ENCODE measurements at places on chromosomes 12 and 14.

- no peak for DNase-seq
Observed at GRCh38 chr12:113439301-113439597, 17.1 kb downstream of the SDSL start.

GRCh38 chr14:52825085-52825484 is 33.7 kb upstream of the GNPNAT1 start:
- DNase-seq, result no peak

DNA sequence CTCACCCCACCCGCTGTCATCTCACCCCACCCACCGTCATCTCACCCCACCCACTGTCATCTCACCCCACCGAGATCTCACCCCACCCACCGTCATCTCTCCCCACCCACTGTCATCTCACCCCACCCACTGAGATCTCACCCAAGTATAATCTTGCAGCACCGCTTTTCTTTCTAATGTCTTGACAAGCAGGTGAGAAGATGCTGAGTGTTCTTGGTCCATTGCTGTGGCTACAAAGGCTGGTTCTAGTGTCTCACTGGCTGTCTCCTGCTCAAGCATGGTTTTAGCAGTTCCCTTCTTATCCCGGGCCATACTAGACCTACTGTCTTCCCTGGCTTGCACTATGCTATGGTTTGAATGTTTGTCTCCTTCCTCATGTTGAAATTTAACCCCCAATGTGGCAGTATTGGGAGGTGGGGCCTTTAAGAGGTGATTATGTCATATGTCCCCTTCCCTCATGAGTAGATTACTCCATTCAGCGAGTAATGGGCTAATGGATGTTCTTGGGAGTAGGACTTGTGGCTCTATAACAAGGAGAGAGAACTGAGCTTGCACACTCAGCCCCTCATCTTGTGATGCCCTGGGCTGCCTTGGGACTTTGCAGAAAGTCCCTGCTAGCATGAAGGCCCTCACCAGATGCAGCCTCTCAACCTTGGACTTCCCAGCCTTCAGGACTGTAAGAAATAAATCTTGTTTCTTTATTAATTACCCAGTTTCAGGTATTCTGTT is 47.7 kb upstream of the PPP2R5C start:
- DNase-seq, result no peak

DNA sequence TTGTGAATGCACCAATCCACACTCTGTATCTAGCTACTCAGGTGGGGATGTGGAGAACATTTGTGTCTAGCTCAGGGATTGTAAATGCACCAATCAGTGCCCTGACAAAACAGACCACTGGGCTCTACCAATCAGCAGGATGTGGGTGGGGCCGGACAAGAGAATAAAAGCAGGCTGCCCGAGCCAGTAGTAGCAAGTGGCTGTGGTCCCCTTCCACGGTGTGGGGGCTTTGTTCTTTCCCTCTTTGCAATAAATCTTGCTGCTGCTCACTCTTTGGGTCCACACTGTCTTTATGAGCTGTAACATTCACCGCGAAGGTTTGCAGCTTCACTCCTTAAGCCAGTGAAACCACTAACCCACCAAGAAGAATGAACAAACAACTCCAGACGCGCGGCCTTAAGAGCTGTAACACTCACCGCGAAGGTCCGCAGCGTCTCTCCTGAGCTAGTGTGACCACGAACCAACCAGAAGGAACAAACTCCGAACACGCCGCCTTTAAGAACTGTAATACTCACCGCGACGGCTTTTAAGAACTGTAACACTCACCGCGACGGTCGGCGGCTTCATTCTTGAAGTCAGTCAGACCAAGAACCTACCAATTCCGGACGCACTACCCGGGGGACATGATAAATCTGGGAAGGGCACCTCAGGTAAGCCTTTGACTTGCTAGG is 4.6 kb upstream of the LDHB start:
- no peak for DNase-seq

GRCh38 chr12:89306827-89307473 is 45.4 kb downstream of the DUSP6 start:
- DNase-seq, result no peak

- peak; percentile 11 for DNase-seq
Observed at GRCh38 chr12:69688021-69688420, 11.1 kb downstream of the BEST3 start.

- DNase-seq, result no peak
Observed at GRCh38 chr14:72688990-72689671, 204.8 kb downstream of the DPF3 start.

DNA sequence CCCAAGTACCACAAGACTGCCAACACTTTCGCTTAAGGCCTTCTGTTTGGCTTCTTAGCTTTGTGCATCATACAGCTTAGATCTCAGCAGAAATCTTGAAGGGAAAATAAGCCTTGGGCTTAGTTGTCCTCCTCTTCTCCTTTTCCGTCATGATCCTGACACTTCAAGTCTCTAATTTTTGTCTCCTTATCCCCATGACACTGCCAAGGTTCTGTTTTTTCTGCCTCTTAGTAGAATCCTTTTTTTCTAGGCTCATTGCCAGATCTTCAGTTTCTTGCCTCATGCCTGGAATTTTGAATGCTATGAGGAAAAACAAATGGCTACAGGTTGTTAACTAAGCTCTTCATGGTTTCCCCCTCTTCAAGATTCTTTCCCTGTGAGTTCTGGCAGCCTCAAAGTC is 450.4 kb downstream of the LRFN5 start:
- DNase-seq, result no peak

DNA sequence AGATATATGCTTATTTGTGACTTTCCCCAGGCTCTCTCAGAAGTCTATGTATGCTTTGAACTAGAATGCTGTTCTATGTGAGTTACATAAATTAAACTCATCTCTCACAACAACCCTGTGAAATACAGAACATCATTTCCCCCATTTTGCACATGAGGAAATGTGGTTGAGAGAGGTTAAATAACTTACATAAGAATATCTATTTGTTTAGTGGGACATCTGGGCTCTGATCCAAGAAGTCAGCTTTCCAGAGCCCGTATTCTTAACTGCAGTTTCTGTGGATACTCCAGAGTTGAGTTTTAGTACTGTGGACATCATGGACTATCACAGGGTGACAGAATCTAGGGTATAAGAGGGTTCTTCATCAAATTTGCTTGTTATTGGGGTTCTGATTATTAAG is 242.5 kb upstream of the ARHGAP5 start:
- DNase-seq, result peak; percentile 16

DNA sequence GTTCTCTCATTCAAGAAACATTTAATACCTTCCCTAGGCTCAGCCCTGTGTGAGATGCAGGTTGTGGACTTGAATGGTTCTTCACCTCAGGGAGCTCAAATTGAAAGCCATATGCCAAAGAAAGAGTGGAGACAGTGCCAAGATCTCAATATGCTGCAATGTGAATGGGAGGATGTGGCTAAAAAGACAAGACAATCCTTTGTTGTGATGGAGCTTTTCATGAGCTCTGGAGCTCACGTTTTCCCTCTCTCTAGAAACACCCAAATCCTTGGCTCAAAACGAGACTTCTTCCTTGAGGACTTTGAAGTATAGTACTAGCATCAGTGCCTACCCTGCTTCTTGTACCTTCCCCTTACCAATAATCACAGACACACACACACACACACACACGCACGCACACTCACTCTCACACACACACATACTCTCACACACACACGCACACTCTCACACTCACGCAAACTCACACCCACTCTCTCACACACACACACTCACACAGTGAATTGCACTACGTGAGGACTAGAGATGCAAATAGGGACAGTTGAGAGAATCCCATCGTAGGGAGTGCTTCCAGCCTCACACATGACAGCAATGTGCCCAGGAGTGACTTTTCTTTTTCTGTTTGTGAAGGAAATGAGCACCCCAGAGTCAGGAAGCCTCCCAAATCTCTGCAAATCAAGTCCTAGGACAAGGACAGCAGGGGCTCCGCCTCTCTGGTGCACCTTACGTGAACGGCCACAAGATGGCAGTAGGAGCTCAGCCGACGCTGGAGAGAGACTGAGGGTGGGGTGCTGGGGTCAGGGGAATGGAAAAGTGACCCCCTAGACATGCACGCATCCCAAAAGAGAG is 231.4 kb downstream of the PCNX1 start:
- DNase-seq, result peak; percentile 70

DNA sequence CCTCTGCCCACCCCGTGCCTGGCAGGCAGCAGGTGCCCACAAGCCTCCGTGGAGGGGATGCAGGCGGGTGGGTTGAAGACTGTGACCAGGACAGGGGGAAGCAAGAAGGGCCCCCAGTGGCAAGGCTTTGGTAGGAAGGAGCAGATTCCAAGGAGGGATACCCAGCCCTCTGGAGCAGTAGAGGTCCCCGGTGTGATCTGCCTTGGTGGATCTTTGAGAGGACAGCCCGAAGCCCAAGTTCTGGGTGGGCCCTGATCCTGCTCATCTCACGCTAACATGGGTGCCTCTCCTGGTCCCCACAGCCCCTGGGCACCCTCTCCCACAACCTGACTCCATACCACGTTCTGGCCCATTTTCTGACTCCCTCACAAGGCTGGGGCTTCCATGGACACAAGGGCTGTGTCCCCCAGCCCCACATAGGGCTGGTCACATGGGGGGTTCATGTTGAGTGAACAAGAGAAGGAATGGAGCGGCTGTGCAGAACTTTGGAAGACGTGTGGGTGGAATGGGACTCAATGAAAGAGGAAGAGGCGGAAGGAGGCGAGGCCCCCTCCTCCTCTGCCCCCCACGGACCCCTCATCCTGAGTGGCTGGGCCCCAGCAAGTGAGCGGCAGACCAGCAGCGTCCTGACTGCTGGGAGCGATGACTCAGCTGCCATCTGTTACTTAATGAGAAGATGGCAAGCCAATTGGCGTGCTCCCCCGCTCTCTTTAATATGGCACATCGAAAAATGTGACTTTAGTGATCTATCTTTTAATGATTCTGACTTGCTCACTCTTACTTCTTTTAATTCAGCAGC is 77.0 kb upstream of the BCL11B start:
- DNase-seq, result no peak

- no peak for DNase-seq
Observed at GRCh38 chr14:89291351-89291940, 125.6 kb downstream of the FOXN3 start.

GRCh38 chr12:76920172-76921099 is 41.6 kb upstream of the CSRP2 start:
- DNase-seq, result no peak

DNA sequence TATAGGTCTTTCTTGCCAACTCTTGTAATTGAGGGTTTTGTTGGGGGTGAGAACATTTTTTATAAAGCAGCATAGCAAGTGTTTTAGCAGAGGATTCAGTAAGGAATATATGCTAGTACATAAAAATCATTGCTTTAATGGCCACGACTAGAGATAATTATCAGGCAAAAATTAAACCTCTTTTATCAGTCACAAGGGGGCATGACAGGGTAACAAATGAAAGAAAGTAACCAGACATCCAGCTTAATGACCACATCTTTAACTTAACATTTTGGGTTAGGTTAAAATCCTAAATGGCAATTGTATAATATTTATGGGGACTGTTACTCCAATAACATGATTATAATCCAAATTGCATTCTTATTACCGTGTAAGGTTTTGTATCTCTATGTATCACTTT is 119.6 kb downstream of the LRRIQ1 start:
- no peak for DNase-seq

DNA sequence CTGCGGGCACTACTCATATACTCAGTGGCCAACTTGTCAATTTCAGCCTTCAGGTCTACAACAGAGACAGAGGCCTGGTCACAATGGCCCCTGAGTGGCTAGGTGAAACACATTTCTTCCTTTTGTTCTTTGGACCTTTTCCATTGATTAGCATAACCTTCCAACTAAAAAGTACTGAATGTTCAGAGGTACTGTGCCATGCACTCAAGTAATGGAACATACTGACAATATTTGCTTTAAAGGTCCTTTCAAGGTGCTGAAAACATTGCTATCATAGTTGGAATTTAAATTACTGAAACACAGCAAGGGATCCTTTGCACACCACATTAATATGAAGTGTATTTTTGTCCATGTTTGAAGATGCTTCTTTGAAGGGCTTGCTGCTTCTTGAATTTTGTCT is 6.1 kb upstream of the ACRBP start:
- DNase-seq, result no peak

DNA sequence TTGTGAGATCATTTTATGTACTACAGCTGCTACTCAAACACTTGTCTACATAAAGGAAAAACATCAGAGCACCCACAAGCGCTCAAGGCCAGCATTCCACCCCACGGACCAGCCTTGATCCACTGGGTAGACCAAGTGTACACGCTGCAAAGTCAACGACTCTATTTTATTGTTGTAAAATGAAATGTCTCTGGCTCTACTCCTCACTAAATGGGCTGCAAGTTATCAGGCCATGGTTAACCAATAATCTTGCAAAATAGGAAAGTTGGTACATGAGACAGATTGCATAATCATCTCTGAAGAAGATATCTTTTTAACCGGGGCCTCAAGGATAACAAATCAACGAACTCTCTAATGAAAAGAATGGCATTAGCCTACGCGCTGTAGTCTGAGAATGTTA is 69.9 kb upstream of the FOXN3 start:
- DNase-seq, result no peak

DNA sequence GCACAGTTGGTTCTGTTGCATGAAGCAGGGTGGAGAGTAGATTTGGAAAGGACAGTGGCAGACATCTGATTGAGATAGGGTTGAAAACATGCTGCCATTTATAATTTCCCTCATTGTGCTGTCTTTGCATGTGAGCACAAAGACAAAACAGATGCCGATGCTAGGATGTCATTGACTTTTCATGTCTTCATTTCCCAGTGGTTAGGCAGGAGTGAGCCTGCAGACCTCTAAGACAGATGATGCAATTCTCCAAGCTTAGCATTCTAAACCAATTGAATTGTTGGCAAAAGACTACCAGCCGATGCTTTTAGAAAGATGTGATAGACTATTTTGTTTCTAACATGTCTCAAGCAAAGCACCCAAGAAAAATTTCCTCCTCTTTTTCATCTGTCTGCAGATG is 37.1 kb upstream of the PELI2 start:
- DNase-seq, result no peak

DNA sequence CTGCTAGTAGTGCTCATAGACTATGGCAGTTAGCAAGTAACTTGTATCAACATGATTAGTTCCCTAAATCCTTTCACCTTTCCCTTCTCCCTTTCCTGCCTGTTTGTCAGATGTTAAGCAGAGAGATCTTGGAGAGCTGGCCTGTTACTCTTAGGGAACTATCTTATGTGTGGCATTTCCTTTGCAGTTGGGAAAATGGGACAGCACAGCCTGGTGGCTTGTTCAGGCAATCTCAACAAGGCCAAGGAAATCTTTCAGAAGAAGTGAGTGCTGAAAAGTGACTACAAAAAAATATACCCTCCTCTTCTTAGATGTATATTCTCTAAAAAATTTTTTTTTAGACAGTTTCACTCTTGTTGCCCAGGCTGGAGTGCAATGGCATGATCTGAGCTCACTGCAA is 7.4 kb downstream of the PARP2 start:
- DNase-seq, result no peak

DNA sequence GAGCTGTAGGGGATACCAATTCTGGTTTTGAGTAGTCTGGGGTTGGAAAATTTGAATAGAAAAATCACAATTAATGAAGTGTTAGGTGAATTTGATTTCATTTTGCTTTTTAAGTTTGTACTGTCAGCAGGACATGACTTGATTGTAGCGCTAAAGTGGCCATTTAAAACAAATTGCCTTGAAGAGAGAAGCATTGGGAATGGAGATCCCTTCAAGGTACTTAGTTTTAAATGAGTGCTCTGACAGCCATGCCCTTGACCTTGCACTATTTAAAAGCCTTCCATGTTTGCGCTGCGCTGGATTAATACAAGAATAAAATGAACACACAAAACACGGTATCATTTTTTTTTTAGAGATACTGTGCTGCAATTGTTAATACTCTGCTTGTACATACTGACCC is 345.9 kb downstream of the NAV3 start:
- no peak for DNase-seq
